WERI-Rb-1 (cell line): ENCODE measurements at places on chromosomes 6 and 20.
A peak's percentile ranks its signal among the peaks of the same experiment; 100 is the strongest.

DNA sequence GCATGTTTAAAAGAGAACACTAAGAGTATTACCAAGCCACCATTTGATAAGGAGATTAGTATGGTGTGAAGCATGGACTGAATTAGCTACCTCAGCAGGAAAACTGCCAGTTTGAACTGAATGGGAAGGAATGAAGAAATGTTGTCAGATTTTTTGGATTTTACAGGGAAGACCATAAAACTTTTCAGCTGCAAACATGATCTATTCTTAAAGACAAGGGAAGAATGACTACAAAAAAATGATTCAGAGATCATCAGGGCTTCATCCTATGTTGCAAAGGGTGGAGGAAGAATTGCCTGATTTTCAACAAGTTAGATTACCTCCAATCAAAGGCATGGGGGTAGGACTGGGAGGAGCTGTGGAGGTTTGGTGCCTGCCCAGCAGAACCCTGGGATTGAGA lies 49.3 kb upstream of the MTRF1L start:
- no peak for DNase-seq

GRCh38 chr6:44058617-44059358 lies 68.5 kb downstream of the MRPL14 start:
- no peak for DNase-seq

DNA sequence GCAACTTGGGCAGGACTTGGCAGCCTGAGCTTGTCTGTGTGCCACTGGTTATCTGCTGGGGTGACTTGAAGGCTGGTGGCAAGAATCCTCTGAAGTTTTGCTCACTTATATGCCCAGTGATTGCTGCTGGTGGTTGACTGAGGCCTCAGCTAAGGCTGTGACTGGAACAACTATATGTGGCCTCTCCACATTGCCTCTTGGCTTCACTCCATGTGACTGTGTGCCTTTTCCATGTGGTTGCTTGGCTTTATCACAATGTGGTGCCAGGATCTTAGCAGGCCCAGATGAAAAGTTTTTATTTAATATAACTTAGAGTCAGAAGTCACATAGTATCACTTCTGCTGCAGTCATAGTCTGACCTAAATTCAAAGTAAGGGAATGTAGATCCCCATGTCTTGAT lies 104.5 kb downstream of the ADAT2 start:
- no peak for DNase-seq

- no peak for DNase-seq
Measured at GRCh38 chr6:154471609-154472362, 38.7 kb downstream of the CNKSR3 start.

DNA sequence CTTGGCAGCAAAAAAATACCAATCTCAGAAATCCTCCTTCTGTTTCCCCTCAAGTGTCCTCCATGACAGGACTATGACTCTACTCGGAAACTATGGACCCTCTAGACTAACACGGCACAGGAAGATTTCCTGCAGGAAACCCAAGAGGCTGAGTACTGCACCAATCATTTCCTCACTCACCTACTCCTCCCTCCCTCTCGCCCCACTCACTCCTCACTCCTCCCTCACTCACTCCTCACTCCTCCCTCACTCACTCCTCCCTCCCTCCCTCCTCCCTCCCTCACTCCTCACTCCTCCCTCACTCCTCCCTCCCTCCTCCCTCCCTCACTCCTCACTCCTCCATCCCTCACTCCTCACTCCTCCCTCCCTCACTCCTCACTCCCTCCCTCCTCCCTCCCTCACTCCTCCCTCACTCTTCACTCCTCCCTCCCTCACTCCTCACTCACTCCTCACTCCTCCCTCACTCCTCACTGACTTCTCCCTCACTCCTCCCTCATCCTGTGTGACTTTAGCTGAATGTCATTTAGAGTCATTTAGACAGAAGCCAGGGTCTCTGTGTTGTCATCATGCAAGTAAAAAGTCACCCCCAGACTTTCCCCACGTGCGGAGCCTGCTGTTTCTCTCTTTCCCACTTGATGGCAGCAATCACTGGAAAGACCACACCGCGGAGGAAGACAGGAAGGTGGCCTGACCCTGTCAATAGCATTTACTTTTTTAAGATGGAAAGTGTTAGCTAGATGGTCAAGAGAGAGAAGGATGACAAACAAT lies 226.8 kb upstream of the PDE10A start:
- peak; percentile 21 for DNase-seq

DNA sequence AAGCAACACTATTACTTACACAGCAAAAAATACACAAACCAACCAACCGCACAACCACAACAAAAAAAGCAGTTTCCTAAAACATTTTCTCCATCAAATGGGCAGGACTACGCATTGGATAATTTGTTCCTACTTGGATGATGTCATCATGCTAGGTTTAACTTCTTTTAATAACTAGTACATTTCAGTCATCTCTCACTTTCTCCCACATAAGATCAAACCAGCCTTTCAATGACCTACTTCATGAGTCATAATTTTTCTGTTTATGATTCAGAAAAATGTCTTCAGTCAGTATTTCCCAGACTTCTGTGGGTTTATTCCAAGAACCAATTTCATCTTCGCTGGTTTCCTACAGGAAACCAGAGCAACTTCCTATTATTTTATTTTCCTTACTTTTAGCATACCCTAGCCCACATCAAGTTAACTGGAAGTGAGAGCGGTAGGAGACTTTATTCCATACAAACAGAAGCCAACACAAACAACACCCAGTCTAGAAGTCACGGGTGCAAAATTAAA lies 134.2 kb downstream of the GMDS start:
- no peak for DNase-seq

DNA sequence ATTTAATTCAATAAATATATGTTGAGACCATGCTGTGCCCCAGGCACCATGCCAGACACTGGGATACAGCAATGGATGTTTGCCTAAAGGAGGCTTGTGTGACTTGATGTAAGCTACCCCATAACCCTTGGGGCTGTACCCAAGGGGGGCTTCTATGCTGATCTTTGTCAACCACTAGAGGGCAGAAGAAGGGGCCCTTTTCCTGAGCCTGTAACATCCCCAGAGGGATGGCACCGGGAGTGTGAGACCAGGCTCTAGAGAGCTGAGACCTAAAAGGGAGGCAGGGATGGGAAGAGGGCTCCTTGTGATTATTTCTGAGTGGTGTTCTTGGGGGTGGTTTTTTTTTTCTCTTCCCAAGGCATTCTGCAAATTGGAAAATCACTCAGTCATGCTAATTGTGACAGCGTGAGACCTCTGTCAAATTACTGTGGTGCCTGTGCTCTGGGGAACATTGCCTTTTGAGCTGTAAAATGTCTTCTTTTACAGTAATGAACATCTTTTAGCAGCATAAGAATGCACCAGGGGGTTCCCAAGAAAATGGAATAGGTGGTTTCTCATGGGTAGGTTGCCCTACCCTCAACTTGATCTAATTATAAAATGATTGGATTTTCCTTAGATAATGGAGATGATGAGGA lies 138.7 kb upstream of the SLC24A3 start:
- peak; percentile 11 for DNase-seq

DNA sequence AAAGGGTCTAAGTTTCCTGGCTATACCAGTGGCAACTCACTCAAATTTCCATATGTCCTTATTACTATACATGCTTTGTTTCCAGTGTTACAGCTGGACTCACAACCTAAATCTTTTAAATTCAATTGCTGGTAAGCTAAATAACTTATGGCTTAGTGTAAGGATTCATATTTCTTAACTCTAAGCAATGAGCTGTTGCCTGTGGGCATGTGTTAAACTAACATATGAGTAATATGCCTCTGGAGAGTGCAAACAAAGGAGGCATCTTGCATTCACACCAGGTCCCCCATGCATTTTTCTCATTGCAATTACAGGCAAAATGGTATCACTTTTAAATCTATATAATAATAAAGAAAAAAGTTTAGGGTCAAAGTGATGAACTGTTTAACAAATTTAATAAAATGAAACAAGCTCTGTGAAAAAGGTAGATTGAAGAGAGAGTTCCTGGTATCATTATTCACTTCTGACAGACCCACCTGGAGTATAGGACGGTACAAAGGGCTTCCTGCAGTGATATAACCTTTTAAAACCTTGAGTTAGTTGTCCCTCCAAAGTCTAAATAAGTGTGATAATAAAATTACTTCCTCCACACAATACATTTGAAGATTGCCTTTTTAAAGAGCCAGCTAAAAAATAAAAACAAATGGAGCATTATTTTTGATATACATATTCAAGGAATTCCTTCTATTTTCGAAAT lies 57.6 kb upstream of the HMGCLL1 start:
- no peak for DNase-seq

DNA sequence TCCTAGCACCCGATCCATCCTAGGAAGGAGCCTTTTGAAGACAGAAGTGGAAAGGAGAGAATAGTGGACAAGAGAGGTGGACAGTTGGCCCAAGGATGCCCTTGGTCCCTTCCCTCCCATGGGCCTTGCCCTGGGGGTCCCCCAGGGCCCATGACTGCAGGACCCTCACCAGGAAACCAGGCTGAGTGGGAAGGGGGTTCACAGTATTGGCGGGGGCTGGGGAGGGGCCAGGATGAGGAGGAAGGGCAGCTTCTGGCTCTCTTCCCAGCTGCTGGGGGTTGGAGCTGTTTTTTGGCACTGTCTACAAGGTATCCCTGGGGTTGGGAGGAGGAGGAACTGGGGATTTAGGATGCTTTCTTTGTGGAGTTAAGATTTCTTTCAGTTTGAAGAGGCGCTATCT lies 4.0 kb upstream of the DSN1 start:
- DNase-seq, result no peak

DNA sequence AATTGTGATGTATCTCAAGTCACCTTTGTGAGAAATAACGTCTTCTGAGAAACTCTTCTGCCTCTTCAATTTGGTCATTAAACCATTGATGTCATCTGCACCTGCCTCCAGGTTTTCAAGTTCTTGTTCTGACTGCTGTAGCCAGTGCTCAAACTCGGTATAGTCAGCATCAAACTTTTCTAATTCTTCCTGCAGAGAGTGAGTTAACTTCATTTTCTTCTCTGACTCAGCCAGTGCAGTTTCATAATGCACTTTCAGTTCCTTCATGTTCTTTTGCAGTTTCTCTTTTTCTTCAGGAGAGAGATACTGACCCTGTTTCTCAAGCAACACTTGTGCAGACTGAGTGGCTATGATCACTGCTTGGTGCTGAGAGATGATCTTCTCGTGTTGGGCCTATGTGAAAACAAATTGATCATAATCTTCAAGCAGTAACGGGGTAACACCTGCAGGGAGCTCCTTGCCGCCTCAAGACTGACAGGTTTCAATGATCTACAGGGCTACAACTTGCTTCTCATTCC lies 48.8 kb downstream of the DST start:
- DNase-seq, result no peak

DNA sequence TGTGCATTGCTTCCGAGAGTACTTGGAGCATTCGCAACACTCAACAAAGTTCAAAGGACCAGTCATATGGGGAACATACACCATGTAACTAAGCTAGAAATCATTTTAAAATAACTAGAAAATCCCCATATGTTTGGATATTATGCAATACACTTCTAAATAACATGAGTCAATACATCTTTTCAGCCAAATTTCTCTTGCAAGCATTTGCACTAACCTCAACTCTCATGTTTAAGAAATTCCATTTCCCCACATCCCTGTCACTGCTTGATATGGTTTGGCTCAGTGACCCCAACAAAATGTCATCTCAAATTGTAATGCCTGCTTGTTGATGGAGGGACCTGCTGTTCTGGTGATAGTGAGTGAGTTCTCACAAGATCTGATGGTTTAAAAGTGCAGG lies 85.7 kb upstream of the CST7 start:
- no peak for DNase-seq

GRCh38 chr6:161446949-161447348 lies 173.1 kb upstream of the AGPAT4 start:
- DNase-seq, result no peak

DNA sequence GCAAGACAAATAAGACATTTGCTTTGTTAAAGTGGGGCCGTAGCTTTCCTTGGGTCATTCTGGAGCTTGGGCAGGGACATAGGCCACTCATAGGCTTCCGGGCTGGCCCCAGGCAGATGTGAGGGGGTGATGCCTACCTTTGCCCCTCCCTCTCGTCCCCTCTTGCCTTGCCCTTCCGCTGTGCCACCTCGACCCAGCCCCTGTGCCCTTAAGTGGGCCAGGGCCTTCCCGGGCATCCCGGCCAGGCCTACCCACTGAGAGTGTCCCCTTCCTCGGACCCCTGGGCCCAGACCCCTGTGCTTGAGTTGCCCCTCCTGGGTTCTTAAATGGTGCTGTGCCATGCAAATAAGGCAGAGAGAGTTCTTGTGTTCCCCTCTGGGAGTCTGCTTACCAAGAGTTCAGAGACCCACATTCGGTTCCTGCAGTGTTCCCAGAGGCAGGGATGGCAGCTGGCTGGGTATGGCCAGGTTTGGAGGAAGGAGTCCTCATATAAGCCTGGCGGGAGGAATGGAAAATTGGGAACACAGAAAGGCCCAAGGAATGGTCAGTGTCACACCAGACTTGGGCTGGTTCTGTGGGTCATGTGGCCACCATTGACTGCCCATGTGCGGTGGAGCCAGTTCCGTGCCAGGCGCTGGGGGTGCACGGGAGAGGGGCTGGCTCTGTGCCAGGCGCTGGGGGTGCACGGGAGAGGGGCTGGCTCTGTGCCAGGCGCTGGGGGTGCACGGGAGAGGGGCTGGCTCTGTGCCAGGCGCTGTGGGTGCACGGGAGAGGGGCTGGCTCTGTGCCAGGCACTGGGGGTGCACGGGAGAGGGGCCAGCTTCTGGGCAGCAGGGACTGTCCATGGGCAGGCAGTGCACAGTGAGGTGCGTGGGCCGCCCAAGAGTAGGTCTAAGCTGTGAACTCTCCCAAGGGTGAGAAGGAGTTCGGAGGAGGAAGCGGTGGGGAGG lies 173.5 kb upstream of the SNX9 start:
- DNase-seq, result no peak

- DNase-seq, result no peak
Measured at GRCh38 chr6:3347247-3347646, 88.5 kb downstream of the PSMG4 start.

DNA sequence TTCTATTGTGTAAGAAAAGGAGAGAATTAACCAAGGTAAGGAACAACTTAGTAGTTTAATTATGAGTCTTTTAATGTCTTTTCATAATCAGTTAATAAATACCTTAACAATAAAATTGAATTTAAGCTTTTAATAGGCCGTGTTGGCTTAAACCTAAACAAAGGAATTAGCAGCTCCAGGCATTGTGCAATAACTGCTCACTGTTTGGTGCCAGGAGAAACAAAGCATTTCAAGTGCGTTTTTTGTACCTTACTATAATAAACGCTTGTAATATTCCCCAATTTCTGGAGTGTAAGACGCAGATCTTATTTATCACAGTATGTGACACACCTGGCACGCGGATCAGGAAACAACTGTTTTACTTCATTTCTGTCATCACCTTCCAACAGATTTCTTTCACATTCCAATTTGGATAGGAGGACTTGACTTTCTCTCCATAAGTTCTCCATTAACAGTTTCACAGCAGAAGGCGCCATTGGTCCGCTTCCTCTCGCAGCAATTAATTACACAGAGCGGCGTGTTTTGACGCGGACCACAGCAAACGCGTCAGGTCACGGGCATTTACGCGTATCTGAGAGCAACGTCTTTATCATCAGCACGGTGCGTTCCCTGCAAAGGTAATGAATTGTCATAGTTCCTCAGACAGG lies 335.8 kb upstream of the NT5E start:
- no peak for DNase-seq

GRCh38 chr20:53364646-53365045 lies 229.0 kb downstream of the ZNF217 start:
- DNase-seq, result no peak

- no peak for DNase-seq
Measured at GRCh38 chr6:18609715-18610114, 222.6 kb downstream of the RNF144B start.
